ENCODE measurements at places on chromosomes 7 and 10. TPM values are rescaled to one million over a fixed set of nuclear protein-coding genes. Genes with fewer than 3 reads are reported as not detected.

DNA sequence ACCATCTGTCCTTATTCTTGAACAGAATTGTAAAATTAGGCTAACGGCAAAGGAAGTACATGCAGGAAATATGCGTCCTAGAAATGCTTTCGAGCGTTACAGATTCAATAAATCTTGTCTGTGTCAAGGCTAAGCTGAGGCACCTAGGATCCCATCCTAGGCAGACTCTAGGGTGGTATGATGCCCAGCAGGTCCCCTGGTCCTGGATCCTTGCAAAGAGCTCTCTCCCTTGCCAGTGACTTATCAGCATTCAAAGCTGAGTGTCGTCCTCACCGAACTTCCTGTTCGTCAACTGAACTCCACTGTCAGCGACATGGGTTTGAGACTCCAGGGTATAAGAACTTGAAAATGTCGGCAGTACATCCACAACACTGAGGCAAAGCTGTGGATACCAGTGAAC, 61.5 kb downstream of the AKR1E2 start:
- H3K27ac ChIP-seq = no peak overlapping the region
- H3K27me3 ChIP-seq = no peaks in the 10 kb centered on the region
- no peaks in the 10 kb centered on the region for H3K36me3 ChIP-seq
- H3K4me3 ChIP-seq = no peak overlapping the region

DNA sequence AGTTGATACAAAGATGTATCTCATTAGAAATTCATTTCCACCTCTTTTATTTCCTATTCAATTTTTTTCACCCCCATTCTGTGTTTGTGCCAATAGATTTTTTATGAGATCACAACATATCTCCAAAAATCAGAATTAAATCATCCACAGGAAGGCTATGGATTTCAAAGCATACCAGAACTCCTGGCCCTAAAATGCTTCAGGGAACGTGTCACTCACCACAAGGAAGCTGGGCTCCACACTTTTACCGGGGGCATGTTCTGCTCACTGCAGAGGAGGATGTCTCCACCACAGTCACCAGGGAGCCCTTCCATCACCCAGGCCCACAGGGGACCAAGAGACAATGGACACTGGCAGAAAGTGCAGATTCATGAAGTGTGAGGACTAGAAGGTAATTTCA, 456.8 kb downstream of the KCNMA1 start:
- no peaks in the 10 kb centered on the region for H3K36me3 ChIP-seq
- no peak overlapping the region for H3K27ac ChIP-seq
- no peaks in the 10 kb centered on the region for H3K27me3 ChIP-seq
- H3K4me1 ChIP-seq = no peaks in the 10 kb centered on the region

DNA sequence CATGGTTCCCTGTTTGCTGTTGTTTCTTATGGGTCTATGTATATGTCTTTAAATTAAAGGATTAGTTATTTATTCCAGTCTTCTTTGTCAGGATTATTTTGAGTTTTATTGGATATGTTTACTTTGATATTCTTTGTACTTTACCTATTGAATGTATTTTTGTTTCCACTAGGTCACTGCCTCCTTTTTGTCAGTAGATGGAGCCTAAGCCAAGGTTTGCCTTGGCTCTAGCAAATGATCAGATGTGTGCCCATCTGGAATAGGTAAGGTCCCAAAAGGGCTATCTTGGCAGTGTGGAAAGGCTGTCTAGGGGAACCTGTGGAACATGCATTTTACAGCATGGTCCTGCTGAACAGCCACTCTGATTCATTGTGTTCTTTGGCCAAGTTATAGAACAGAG, 337.3 kb upstream of the GHITM start:
- no peak for DNase-seq
- no peaks in the 10 kb centered on the region for H3K4me1 ChIP-seq
- H3K4me3 ChIP-seq = no peak overlapping the region
- H3K36me3 ChIP-seq = no peaks in the 10 kb centered on the region

- H3K27me3 ChIP-seq = no peaks in the 10 kb centered on the region
- no peaks in the 10 kb centered on the region for H3K36me3 ChIP-seq
- no peak for DNase-seq
- H3K27ac ChIP-seq = no peak overlapping the region
These were observed 138.6 kb downstream of the RGS10 start for GRCh38 chr10:119403921-119404320.

DNA sequence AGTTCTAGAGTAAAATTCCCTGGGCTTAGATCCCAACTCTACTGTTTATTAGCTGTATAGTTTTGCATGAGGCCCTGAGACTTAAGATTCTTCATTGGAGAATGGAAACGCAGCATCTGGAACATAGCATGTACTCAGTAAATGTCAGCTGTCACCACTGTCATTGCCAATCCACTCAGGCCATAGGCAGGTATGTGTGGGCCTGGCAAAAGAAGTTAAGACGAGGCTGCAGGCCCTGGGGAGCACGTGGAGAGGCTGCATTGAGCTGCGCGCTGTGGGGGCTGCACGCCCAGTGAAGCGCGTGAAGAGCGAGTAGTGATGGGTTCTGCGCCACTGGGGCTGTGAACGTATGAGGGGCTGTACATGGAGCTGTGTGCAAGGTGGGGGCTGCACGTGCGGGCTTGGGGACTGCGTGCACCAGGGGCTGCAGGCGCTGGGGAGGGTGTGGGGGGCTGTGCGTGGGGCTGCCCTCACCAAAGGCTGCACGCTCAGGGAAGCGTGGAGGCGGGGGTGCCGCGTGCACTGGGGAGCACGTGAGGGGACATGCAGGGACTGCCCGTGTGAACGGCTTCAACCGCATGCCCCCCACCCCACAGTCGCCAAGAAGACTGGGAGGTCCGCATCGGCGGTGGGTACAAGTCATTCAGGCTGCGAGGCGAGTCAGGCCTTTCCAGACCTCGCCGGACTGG, 85.5 kb downstream of the PRR15 start:
- no peak overlapping the region for H3K27ac ChIP-seq
- no peak for DNase-seq
- H3K4me1 ChIP-seq = no peaks in the 10 kb centered on the region
- H3K36me3 ChIP-seq = no peaks in the 10 kb centered on the region
- H3K4me3 ChIP-seq = no peak overlapping the region
- H3K27me3 ChIP-seq = no peaks in the 10 kb centered on the region

- H3K27me3 ChIP-seq = no peaks in the 10 kb centered on the region
- DNase-seq = no peak
- H3K4me1 ChIP-seq = no peaks in the 10 kb centered on the region
- no peaks in the 10 kb centered on the region for H3K36me3 ChIP-seq
- H3K4me3 ChIP-seq = no peak overlapping the region
These were observed 99.4 kb downstream of the CALD1 start for GRCh38 chr7:134878746-134879357.

DNA sequence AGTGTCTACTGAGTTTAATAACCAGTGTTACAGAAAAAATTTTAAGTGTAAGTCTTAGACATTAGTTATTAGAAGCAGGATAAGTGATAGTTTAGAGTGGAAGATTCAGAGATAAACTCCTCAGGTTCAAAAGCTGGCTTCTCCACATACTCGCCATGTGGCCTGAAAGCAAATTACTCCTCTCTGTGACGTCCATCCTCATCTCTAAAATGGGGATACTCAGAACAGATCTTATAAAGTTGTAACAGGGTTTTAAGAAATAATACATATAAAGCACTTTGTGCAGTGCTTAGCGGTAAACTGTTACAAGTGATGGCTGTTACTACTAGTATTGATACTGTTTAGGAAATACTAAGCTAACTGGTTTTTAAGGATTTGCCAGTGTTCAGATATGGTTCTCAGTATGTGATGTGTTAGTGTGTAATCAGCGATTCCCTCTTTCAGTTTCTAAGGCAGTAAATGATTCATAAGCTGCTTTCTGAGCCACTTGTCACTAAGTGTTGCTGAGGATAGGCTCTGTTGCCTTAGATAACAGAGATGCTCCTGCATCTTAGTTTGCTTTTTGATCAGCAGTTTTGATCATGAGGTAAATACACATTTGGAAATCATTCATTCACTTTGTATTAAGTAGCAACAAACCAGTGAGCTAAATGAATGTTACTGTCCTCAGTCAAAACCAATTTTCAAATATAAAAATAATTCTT, 58.7 kb downstream of the CYP51A1 start:
- H3K27me3 ChIP-seq = no peaks in the 10 kb centered on the region
- H3K27ac ChIP-seq = no peak overlapping the region
- H3K36me3 ChIP-seq = peaks cover 21% of the 10 kb centered on the region
- DNase-seq = no peak
- no peaks in the 10 kb centered on the region for H3K4me1 ChIP-seq

GRCh38 chr10:110530131-110530831, 32.6 kb downstream of the DUSP5 start:
- H3K27me3 ChIP-seq = no peaks in the 10 kb centered on the region
- no peak for DNase-seq
- no peak overlapping the region for H3K4me3 ChIP-seq
- peaks cover 9% of the 10 kb centered on the region for H3K4me1 ChIP-seq

GRCh38 chr7:4613846-4614548, 68.1 kb upstream of the FOXK1 start:
- no peak for DNase-seq
- H3K36me3 ChIP-seq = no peaks in the 10 kb centered on the region
- H3K4me3 ChIP-seq = no peak overlapping the region
- no peaks in the 10 kb centered on the region for H3K4me1 ChIP-seq
- no peaks in the 10 kb centered on the region for H3K27me3 ChIP-seq

GRCh38 chr7:89605362-89605761, 548.9 kb upstream of the STEAP1 start:
- no peak overlapping the region for H3K4me3 ChIP-seq
- H3K27me3 ChIP-seq = no peaks in the 10 kb centered on the region
- no peaks in the 10 kb centered on the region for H3K4me1 ChIP-seq
- H3K36me3 ChIP-seq = no peaks in the 10 kb centered on the region
- no peak overlapping the region for H3K27ac ChIP-seq

DNA sequence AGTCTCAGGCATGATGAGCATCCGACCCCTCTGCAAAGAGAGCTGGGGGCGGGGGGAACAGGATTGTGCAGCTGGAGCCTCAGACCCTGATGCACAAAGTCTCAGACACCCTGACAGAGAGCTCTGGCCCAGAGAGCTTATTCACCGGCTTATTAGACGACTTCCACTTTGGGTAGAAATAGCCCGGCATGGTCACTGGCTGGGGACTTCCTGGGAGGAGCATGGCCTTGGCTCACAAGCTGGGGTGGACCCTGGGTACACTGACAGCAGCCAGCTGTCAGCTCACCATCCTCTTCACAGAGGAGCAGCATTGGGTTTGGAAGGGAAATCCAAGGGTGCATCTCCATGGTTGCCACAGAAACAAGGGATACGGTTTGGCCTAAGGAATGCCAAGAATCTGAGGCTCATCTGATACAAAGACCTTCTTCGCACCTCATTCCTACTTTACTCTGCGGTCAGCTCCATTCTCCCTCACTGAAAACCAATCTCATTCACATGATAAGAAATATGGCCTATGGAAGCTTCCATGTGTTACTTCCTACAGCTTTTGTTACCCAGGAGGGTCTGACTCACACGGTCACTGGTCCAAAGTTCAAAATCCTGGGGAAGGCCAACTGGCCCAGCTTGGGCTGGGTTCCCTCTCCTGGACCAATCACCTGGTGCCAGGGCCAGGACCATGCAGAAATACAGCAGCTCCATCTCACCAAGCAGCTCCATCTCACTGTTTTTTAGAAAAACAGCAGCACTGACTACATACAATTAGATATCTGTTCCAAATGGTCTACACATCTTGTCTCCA, 25.1 kb downstream of the ZNF467 start:
- H3K27ac ChIP-seq = no peak overlapping the region
- H3K36me3 ChIP-seq = no peaks in the 10 kb centered on the region
- H3K27me3 ChIP-seq = no peaks in the 10 kb centered on the region
- no peak overlapping the region for H3K4me3 ChIP-seq
- DNase-seq = no peak
- no peaks in the 10 kb centered on the region for H3K4me1 ChIP-seq

GRCh38 chr7:68573271-68574005, 1024.8 kb upstream of the AUTS2 start:
- H3K27me3 ChIP-seq = no peaks in the 10 kb centered on the region
- no peak overlapping the region for H3K27ac ChIP-seq
- no peaks in the 10 kb centered on the region for H3K36me3 ChIP-seq
- no peak overlapping the region for H3K4me3 ChIP-seq

DNA sequence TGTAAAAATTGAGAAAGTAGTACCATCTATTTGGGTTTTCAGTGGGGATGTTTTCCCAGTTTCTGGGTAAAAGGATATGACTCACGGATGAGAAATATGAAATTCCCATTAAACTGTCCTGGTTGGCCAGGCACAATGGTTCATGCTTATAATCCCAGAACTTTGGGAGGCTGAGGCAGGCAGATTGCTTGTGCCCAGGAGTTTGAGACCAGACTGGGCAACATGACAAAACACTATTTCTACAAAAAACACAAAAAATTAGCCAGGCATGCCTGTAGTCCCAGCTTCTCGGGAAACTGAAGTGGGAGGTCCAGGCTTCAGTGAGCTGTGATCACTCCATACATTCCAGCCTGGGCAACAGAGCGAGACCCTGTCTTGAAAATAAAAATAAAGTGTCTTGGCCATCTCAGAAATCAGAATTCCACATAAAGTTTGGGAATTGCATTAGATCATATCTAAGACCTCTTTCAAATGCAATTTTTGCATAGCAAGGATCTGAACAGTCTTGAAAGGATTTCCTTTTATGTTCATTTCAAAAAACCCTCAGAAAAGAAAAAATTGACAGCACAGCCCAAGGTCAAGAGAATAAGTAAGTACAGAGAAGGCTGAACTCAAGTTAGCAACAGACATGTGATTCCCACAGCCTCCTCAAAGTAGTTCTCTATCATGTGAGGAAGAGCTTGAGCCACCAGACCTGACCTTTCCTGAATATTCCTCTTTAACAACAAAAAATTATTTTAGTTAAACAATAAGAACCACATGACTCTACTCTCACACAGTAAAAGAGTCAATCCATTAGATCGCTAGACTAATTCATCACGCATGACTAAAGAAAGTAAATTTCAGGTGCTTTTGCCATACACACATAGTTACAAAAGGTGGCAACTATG, 141.5 kb upstream of the CAV2 start:
- H3K27me3 ChIP-seq = no peaks in the 10 kb centered on the region
- H3K4me3 ChIP-seq = no peak overlapping the region
- H3K27ac ChIP-seq = no peak overlapping the region
- no peak for DNase-seq

- H3K27me3 ChIP-seq = no peaks in the 10 kb centered on the region
- no peak for DNase-seq
- H3K36me3 ChIP-seq = no peaks in the 10 kb centered on the region
- H3K4me1 ChIP-seq = no peaks in the 10 kb centered on the region
These were observed at the start of gene RNF148 for GRCh38 chr7:122702872-122703510. Gene RNF148, minus strand, starts transcription at chr7:122702922. Its CDS starts 172 bp downstream, at chr7:122702750.

DNA sequence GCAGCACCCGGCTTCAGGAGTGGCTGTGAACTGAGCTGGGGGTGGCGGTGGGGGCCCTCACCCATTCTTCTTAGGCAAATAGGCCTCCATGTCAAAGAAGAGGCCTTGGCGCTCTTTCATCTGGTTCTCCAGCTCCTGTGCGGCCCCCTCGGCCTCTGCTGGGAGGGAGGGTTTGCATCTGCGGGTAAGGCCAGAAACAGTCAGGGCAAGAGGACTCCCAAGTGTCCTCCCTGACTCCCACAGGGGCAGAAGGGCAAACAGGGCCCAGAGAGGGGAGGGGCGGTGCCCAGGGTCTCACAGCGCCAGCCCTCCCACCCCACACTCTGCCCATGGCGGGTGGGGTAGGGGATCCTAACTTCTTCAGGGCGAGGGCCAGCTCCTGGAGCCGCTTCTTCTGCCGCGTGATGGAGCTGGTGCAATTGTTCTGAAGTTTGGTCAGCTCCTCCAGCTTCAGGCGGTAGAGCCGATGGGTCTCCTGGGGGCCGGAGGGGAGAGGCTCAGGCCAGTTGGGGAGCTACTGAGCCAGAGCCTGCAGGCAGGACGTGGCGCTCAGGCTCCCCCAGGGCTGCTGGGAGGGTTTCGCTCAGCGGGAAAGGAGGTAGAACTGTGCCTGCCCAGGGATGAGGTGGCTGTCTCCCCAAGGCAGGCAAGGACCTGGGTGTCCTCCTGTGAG, 2.2 kb downstream of the TMEM120A start:
- no peaks in the 10 kb centered on the region for H3K36me3 ChIP-seq
- no peak overlapping the region for H3K27ac ChIP-seq

CTAGE4 gene
- not detected for total RNA-seq

KCP gene
- total RNA-seq = 11.7 TPM

DNAH11 gene
- not detected for total RNA-seq

APBB1IP gene
- total RNA-seq = 34.7 TPM
